ENCODE measurements at places on chromosomes 2 and 18.
A peak's percentile ranks its signal among the peaks of the same experiment; 100 is the strongest.

DNA sequence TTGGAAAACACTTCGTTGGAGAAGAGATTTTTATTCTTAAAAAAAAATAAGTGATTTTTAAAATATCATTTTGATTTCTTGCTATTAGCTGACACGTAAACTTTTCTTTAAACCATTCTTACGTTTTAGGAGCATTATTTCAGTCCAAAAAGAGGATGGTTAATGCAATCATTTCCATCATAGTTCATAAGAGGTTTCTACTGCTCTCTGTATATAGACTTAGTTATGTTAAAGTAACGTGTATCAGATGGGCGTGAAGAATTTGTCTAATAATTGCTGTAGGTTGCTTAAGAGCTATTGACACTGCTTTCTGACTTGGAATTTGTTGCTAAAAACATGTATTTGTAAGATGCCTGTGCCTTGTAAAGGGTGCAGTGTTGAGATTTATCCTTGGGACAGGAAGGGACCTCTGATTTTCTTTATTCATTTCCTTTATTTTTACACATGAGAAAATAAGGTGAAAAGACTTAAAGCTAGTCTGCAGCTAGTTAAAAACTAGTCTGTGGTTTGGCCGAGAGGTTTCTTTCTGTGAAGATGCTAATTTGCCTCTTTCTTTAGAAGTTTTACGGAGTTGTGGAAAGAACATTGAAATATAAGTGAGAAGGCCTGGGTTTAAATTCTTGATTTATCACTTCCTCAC lies 2.9 kb downstream of the ANKRD12 start:
- no peak for DNase-seq

- no peak for DNase-seq
These were observed 1110.5 kb downstream of the LRP1B start for GRCh38 chr2:141020346-141020745.

DNA sequence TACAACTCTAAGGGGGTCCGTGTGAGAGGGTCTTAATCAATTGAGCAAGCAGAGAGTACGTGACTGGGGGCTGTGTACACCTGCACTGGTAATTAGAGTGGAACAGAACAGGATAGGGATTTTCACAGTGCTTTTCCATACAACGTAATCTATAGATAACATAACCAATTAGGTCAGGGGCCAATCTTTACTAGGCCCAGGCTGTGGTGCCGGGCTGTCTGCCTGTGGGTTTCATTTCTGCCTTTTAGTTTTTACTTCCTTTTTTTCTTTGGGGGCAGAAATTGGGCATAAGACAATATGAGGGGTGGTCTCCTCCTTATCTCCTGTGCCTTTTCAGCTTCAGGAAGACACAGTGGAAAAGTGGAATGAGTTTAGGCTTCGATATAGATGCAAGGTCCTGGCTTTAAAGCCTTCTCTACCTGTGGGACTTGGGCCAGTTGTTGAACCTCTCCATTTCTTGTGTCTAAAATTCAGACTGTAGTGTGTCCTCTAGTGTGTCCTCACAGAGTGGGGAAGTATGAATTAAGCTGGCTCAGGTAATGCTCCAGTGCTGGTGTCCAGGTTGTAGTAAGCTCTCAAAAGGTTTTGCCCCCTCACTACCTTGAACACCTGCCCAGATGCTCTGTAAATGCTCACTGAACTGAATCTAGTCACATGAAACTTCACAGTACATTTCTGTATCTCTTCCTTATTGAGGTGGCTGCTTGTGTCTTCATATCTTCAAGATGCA lies 422.8 kb downstream of the SETBP1 start:
- DNase-seq = no peak

GRCh38 chr2:235162082-235162836 lies 210.4 kb downstream of the SH3BP4 start:
- DNase-seq = no peak

DNA sequence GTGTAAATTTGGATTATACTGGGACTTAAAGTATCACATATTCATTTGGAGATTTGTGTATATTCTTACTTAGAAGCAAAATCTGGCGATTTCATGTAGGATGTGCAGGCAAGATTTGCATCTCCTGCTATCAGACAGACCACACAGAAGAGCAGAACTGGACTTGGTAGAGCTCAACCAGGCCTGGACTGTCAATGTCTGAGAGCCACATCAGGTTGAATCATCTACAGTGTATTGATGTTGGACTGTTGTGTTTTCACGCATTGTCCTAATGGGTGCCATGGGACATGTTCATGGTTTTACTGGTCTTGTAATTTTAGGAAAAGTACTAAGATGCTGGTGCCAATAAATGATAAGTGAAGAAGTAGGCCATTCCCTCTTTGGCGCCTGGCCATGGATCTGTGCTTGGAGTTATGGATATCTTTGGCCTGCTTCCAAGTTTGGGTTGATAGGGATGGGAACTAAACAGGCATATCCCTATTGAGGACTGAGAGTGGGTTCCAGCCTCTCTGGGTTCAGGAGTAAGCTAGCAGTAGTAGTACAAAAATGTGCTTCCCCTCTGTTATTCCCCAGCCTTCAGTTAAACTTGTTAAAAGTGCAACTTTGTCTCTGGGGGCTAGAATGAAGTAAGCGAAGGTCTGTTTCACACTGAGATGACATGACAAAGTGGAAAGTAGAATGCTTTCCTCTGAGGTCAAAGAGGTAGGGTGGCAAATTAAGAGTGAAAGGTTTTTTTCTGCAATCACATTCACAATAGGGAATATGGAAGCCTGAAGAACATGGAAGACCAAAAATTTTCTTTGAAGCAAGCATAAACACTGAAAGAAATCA lies 49.2 kb upstream of the NEMP2 start:
- DNase-seq = no peak

GRCh38 chr2:72497763-72498162 lies 328.1 kb downstream of the EXOC6B start:
- DNase-seq = no peak

DNA sequence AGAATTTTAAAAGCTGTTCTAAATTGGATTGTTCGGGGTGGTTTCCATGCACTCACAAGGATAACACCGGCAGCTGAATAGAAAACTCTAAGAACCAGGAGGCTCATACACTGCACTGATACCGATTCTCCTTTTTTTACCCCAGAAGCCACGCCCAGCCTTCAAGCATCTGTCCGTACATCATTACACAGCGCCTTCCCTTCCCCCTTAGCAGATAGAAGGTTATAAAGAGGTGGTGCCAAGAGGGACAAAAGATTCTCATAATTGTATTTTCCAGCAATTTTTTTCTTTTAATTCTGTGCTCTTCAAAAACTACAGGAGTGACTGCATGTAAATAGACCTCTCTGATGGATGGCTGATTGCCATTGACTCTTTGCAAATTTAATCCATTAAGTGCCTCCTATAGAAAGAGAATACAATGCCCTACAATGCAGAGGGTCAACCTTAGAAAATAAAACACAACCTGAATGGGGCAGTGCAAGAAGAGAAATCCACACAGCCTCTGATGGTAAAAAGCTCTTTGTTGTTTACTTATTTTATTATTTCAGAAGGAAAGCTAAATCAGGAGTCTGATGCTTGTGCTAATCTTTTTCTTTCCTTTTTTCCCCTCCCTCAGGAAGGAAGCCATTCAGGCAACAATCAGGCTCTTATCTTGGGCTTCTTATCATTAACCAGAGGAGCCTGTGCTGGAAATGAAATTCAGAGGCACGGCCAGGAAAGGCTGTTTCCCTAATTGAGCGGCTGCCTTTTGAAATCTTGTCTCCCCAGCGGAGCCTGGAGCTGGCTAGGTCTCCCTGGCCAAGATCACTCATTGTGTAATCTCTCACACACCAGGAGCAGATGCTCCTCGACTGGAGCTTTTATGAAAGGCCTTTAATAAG lies 198.9 kb upstream of the NABP1 start:
- no peak for DNase-seq

DNA sequence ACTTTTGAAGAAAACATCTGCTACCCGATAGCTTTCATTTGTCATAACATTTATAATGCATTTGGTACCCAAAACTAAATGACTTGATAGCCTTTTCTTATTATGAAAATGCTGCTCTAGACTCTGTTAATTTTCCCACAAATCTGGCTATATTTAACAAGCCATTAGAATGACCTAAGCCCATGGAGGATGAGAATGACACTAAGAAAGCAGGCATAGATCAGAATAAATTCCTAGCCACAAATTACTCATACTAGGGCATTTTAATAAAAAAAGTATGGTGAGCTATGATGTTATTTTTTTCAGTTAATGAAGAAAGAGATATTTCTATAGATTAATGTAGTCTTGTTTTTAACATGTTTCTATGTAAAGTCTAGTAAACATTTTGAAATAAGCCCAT lies 1728.3 kb downstream of the SUCLG1 start:
- DNase-seq = no peak

DNA sequence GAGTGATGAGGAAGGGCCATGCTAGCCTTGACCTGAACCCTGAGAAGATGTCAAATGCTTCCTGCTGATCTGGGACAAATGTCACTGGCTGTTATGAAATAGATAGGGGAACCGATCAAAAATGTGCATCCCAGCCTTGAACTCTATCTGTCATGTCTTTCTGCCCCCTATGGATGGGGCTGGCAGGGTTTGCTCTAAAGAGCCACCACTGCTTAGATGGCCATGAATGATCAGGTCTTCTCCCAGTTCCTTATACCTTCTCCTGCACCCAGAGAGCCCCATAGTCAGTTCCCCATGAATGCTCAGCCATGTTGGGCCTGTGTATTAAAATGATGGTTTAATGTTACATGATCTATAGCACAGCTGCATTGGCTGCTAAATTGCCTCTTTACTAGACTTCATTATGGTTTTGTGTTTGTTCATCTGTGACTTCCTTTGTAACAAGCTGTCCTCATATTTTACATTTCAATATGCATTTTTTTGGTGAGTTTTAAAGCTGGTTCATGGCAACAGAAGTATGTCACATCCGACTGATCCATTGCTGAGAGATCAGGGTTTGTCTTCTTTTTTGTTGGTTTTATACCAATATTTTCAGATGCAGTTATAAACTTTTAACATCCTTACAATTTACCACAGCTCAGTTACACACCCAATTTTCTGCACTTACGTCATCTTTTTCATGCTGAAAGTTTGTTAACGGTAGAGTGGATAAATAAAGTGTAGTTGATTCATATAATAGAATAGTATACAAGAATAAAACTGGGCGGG lies 56.3 kb upstream of the SMAD2 start:
- DNase-seq = no peak

DNA sequence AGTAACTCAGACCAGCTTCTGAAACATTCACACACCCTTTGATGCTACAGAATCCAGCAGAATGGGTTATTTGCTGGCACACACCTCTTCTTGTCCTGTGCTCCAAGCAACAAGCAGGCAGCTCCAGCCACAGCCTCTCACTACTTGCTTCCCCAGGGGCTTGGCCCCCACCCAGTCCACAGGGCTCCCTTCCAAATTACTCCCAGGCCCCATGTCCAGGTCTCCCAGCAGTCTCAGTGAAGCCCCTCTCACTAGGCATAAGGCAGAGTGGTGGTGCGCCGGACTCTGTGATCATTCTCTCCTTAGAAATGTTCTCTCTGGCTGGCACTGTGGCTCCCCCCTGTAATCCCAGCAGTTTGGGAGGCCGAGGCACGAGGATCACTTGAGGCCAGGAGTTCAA lies 25.9 kb downstream of the ITM2C start:
- no peak for DNase-seq

- DNase-seq = peak; percentile 32
These were observed 26.3 kb downstream of the TMEM163 start for GRCh38 chr2:134692499-134692898.

GRCh38 chr2:32355976-32356680 lies 695 bp upstream of the BIRC6 start:
- DNase-seq = no peak

DNA sequence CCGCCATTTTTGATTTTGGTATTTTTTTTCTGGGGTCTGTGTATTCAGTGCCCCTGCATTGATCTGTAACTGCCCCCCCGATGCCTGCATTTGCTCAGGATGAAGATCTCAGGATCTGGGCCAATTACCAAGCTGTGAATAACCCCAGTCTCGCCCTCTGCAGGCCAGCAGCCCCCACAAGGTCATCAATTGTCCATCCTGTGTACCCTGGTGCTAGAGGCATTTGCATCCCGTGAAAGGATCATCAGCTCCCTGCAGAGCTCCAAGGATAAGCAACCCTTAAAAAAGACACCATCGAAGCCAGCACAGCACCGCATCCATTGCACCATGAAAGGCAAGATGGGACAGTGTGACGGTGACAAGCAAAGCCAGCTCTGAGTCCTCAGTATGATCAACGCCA lies 154.1 kb upstream of the KLHL29 start:
- DNase-seq = no peak

GRCh38 chr2:16609786-16610185 lies 55.8 kb downstream of the CYRIA start:
- DNase-seq = no peak

DNA sequence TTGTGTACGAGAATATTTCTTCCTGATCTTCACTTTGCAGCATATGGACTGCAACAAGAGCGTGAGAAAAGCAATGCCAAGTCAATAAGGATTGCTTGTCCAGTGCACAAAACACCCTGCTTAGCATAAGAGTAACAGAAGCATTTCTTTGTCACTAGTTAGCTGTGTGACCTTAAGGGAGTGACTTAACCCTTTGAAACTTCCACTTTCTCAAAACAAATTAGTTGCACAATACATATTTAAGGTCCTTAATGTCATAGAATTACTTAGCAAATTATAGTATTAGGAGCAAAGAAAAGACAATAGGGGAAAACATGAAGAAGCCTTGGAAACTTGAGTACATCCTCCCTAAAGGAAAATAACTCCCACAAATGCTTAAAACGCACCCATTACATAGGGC lies 230.1 kb downstream of the RNF152 start:
- no peak for DNase-seq
